Stimulated activated CD4-positive, alpha-beta T cell treated with anti-CD3 and anti-CD28 coated beads, Interleukin-1b, Interleukin-23, amount 100 ng/mL, for 1 hour (primary cell): ENCODE measurements at places on chromosomes 16 and 17.

- no peak for DNase-seq
Measured at GRCh38 chr17:62866471-62866870, 58.4 kb upstream of the MARCHF10 start.

- DNase-seq: no peak
Measured at GRCh38 chr17:61722398-61722797, 131.4 kb upstream of the NACA2 start.

GRCh38 chr17:50396261-50397110, 837 bp downstream of the LRRC59 start:
- DNase-seq: no peak

- no peak for DNase-seq
Measured at GRCh38 chr17:10789694-10790271, 14.1 kb downstream of the TMEM238L start.

- no peak for DNase-seq
Measured at GRCh38 chr16:10150906-10151305, 31.3 kb downstream of the GRIN2A start.

DNA sequence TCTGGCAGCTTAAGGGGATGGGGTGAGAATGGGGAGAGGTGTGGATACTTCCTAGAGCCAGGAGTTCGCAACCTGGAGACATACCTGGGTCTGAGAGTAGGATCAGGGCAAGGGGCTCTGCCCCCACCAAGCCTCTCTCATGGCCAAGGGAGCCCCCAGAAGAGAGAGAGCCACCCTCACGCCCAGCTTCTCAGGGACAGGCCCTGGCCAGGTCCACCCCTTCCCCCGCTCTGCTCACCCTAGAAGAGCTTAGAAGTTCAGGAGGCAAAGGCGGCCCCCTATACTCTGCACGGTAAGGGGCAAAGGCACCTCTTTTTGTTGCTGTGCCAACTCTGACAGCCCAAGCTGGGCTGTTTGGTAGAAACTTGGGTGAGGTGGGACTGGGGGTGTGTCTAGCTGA, 69.3 kb upstream of the TMEM97 start:
- DNase-seq: no peak

- no peak for DNase-seq
Measured at GRCh38 chr16:77650761-77651160, 71.6 kb upstream of the NUDT7 start.

DNA sequence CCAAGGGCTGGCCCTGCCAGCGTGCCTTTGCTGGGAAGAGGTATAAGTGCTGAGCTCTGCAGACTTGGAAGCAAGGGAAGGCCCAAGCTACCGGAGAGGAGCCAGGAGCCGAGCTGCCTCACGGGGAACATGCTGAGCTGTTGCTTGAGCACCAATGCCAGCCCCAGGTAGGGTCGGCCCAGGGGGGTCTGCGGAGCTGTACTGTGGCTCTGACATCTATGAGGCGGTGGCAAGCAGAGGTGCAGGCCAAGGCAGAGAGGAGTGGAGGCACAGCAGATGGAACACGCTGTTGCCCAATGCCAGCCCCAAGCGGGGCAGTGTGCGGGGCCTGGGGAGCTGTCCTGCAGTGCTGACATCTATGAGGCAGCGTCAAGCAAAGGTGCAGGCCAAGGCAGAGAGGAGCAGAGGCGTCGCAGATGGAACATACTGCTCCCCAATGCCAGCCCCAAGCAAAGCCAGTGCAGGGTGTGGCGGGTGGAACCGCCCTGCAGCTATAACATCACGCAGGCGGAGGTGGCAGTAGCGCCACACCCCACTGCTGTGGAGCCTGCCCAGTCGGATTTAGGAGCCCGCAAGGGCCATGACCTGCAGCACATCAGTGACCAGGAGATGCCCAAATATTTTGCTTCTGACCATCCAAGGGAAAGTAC, 10.0 kb downstream of the GGA2 start:
- DNase-seq: no peak

GRCh38 chr16:80507538-80507937, 33.3 kb upstream of the DYNLRB2 start:
- DNase-seq: no peak

GRCh38 chr16:86618431-86619238, 40.3 kb downstream of the FOXL1 start:
- DNase-seq: no peak

GRCh38 chr17:74552037-74552436, 6.1 kb upstream of the CD300C start:
- no peak for DNase-seq
